ENCODE measurements at places on chromosomes 6 and 20.
A peak's percentile ranks its signal among the peaks of the same experiment; 100 is the strongest.

DNA sequence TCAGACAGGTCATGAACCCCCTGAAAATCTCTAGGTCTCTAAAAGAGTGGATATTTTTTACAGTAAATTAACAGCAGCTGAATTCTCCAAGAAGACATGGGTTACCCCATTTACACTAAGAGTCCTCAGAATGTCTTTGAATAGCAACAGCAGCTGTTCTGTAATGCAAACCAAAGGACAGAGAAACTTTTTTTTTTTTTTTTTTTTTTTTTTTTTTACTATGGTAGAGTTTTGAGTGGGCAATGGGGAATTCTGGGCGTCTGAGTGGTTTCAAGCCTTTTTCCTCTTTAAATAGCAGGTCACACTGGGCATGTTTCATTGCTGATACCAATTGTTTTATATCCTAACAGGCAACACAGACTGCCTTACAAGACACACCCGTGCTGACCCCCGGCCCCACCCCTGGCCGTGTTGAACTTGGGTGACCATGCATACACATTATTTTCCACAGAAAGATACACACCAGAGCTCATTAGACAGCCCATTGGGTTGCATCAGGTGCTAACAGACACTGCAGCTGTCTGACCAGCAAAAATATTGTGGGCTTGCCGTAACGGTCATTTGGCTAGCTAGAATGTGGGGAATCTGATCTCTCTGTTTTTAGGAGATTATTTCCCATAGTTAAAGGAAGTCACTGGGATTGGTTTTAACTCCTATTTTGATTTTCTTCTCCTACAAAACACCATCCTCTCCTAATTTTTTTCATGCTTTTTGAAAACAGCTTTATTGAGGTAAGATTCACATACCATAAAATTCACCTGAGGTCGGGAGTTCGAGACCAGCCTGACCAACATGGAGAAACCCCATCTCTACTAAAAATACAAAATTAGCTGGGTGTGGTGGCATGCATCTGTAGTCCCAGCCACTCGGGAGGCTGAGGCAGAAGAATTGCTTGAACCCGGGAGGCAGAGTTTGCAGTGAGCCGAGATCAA lies 26.7 kb upstream of the IRF4 start:
- no peak for DNase-seq

- DNase-seq: no peak
Measured at GRCh38 chr6:152625213-152625612, 11.9 kb downstream of the SYNE1 start.

GRCh38 chr6:43284991-43285781 lies 12.9 kb upstream of the SLC22A7 start:
- no peak for DNase-seq

DNA sequence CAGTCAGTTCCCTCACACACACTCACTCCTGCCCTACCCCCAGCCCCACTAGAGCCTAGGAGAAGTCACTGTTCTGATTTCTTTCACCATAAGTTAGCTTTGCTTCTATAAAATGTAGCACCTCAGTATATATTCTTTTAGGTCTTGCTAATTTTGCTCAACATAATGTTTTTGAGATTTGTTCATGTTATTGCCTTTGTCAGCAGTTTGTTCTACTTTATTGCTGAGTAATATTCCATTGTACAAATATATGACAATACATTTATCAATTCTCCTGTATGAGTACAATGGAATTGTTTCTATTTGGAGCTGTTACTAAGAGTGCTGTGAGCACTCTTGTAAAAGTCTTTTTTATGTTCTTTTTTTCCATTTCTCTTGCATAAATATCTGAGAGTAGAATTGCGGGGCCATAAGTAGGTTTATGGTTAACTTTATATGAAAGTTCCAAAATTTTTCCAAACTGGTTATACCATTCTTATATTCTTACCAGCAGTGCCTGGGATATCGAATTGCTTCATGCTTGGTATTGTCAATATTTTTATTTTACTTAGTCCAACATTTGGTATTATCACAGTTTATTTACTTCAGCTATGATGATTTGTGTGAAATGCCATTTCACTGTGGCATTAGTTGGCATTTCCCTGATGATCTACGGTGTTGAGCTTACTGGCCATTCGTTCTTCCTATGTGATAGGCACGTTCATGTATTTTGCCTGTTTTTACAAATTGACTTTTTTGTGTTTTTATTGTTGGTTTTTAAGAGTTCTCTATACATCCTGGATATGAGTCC lies 25.3 kb downstream of the EDN1 start:
- no peak for DNase-seq

DNA sequence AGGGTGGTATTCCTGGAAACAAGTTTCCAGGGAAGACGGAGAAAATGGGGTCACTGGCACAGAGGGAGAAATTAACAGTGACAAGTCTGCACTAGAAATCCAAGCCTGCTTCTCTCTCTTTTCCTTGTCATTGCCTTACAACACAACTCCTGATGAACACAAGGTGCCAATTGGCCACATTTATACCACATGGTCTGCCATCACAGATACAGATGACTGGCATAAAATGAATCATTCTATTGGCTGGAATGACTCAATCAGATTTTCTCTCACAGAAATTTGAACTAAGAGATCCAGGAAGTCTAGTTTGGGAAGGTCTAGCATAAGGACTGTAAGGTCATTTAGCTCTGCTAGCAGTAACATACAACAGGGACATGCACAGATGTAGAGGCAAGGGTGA lies 190.3 kb downstream of the LINC00237 start:
- no peak for DNase-seq

DNA sequence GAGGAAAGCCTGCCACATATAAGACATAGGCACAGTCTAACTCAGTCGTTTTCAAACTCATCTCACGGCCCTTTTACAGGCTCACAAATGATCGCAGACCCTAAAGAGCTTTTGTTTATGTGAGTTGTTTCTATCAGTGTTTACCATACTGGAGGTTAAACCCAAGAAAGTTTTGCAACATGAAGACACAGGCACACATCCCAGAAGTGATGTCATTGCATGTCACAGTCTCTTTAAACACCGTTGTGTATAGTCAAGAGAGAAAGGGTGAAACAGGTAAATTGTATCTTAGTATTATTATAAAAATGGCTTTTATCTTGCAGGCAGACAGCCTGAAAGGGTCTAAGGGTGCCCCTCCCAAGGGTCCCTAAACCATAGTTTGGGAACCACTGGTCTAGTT lies 96.7 kb downstream of the BACH2 start:
- DNase-seq: no peak

DNA sequence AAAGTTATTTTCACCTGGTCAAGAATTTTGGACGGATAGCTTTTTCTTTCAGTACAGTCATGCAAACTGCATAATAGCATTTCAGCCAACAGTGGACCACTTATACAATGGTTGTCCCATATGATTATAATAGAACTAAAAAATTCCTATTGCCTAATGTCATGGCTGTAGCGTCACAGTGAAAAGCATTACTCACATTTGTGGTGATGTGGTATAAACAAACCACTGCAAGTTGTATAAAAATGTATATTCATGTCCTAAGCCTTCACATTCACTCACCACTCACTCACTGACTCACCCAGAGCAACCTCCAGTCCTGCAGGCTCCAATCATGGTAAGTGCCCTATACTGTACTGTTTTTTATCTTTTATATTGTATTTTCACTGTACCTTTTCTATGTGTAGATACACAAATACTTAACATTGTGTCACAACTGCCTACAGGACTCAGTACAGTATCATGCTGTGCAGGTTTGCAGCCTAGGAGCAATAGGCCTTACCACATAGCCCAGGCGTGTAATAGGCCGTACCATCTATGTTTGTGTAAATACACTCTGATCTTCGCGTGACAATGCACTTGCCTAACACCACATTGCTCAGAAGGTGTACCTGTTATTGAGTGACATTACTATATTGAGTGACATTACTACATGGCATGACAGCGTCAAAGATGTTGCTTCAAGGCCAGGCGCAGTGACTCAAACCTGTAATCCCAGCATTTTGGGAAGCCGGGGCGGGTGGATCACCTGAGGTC lies 17.9 kb downstream of the ABHD12 start:
- no peak for DNase-seq

GRCh38 chr6:25089442-25089841 lies 153.7 kb upstream of the RIPOR2 start:
- DNase-seq: no peak

GRCh38 chr6:138538390-138539031 lies 39.2 kb upstream of the NHSL1 start:
- no peak for DNase-seq

DNA sequence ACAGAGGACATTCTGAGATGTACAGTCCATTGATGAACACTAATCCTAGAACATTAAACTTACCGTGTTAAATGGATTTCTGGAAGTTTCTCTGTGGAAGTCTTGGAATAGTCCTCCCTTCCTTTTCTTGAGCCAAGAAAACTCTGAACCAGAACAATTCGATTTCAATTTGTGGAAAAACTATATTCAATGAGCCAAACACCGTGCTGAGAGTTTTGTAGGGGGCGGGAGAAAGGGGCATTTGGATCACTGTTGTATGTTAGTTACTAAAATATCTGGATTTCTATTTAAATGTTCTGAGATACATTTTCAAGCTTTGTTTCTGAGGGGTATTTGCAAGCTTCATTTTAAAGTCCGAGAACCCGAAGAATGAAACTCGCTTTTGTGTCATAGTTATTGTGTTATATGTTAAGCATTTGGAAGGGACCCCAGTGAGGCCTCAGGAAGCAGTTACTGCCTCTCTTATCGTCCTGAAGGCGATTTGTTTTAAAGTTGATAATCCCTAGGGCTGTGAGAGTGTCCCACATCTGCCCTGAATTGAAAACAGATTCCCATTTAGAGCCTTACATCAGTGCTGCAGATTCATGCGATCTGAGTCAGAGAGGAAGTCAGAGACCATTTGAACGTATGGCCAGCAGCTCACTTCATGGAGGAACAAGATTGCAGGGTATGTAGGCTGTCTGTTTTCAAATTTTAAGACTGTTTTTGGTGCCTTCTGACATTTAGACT lies 70.8 kb upstream of the SASH1 start:
- DNase-seq: peak; percentile 38

GRCh38 chr6:25217829-25218228 lies 61.3 kb upstream of the CARMIL1 start:
- no peak for DNase-seq

GRCh38 chr6:165597821-165598220 lies 65.2 kb downstream of the PDE10A start:
- DNase-seq: no peak

GRCh38 chr6:84663866-84664265 lies 100.5 kb downstream of the TBX18 start:
- DNase-seq: no peak

Data from ELF-1 (cell line).